ENCODE measurements at places on chromosomes 5 and 9.

DNA sequence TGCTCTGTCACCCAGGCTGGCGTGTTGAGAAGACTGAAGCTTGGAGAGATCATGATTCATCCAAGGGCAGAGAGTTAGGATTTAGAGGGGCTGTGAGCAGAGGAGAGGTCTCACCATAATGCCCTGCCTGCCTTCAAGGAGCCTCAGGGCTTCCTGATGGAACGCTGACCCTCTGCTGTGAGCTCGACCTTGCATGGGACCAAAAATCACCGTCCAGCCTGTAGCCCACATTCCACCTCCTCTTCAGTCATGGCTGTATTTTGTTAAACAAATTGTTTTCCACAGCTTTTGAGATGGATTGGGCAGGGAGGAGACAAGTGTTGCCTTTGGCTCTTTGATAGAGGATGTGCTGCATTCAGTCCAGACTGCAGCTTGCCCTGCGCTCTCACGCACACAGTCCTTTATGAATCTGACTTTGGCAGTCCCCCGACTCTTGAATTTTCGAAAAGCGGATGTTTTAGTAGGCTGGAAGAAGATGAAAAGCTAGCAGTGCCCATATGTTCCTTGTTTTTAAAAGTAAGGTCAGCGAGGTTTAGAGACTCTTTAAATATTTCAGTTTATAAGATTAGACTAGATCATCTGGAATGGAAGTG is 79.5 kb downstream of the MVB12B start:
- peak; percentile 62 for DNase-seq

- DNase-seq, result no peak
Observed at GRCh38 chr9:127651697-127652610, 39.9 kb downstream of the STXBP1 start.

DNA sequence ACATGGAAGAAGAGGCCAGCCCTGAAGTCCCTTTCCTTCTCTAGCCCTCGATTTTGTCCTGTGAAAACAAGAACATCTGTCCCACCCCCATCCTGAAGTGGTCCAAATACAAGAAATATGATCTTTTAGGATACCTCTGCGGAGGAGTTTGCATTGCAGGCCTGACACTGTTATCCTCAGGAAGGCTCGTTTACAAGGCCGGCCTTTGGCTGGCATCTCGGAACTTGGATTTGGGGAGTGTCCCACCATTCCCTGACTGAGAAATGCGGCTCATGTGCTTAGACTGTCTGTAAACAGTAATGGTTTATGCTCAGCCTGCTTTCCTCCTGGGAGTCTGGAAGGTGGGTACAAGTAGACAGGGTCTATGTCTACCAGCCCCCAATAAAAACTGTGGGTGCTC is 26.4 kb downstream of the WHRN start:
- no peak for DNase-seq

- DNase-seq, result no peak
Observed at GRCh38 chr9:134286471-134287245, 39.6 kb upstream of the RXRA start.

- DNase-seq, result no peak
Observed at GRCh38 chr5:76084496-76085242, 1.5 kb downstream of the SV2C start.

DNA sequence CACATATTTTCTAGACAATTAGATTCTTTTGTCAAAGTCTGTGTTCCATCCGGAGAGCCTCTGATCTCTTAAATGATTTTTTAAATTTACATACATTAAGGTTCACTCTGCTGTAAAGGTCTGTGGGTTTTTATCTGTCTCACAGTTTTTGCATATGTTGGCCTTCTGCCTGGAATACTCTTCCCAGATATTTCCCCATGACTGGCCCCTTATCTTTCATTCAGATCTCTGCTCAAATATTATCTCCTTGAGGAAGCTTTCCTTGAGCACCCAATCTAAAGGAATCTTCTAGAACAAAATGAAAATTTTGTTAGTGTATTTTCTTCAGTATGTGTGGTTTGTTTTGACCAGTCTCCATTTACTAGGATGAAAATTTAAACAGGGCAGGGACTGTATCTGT is 26.3 kb downstream of the FAF2 start:
- DNase-seq, result no peak

DNA sequence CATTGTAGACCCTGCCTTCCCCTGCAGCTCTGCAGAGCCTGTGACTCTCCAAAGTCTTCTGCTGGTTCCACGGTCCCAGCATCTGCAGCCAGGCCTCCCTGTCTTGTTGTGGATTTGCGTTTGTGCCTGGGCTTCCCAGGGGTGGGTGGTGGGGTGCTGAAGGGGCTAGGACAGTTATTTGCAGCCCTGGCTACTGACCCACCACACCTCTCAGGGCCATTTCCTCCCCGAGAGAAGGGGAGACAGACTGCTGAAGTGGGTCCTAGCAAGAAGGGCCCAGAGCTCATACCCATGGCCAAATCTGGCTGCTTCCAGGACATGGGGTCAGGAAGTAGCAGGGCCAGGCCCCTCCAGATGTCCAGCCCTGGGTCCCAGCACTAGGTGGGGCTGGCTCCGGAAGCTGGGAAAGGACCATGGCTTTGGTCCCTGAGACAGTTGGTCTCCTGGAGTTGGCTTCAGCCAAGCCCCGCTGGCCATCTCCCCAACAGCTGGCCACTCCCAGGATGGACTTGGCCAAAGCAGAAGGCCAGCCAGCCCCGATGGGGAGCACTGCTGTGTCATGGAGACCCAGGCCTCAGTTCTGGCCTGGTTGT is 26.3 kb downstream of the GSN start:
- DNase-seq, result no peak
